ENCODE measurements at places on chromosomes 11 and 22. TPM values are rescaled to one million over a fixed set of nuclear protein-coding genes. Genes with fewer than 3 reads are reported as not detected.

KLHL22 gene
- polyA plus RNA-seq: 17.4 TPM

CDHR5 gene
- polyA plus RNA-seq: not detected

ARHGAP20 gene
- polyA plus RNA-seq: 7.1 TPM

TNNT3 gene
- polyA plus RNA-seq: not detected

TRIM49B gene
- not detected for polyA plus RNA-seq

LARGE1 gene
- 14.1 TPM for polyA plus RNA-seq

CLMP gene
- polyA plus RNA-seq: 151 TPM

SLC22A8 gene
- polyA plus RNA-seq: not detected

ADAMTS8 gene
- 17.5 TPM for polyA plus RNA-seq

NXPE4 gene
- not detected for polyA plus RNA-seq
